ENCODE measurements at places on chromosomes 7 and 10.
A peak's percentile ranks its signal among the peaks of the same experiment; 100 is the strongest.

DNA sequence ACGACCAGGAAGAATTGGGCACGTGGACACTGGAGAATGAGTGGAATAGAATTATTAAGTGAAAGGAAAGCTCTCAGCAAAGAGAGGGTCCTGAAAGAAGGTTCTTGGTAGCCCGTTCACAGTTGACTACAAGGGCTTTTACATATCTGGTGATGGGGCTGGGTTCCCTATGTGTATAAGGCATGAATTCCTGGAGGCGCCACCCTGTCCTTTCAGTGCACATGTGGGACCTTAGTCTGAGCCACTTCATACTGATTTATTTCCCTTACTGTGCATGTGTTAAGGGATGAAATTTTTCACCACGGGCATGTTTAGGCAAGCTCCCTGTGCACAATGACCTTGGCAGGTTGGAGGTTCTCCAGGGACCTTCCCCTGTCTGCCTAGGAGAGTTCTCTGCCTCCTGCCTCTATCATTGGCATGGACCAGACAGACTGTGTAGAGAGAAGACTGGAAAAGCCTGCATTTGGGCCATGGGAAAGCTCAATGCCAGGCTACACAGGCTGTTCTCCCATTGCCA is 145.9 kb upstream of the ITGB1 start:
- no peak for DNase-seq

GRCh38 chr7:41822259-41822817 is 119.4 kb upstream of the INHBA start:
- DNase-seq = no peak

- DNase-seq = no peak
These were observed 57.0 kb upstream of the ARL4A start for GRCh38 chr7:12630513-12630819.

- DNase-seq = no peak
These were observed 16.0 kb downstream of the SND1 start for GRCh38 chr7:127667759-127668530.

GRCh38 chr7:144725070-144725469 is 110.8 kb downstream of the TPK1 start:
- DNase-seq = no peak

GRCh38 chr7:101428093-101428866 is 65.6 kb downstream of the COL26A1 start:
- DNase-seq = no peak

DNA sequence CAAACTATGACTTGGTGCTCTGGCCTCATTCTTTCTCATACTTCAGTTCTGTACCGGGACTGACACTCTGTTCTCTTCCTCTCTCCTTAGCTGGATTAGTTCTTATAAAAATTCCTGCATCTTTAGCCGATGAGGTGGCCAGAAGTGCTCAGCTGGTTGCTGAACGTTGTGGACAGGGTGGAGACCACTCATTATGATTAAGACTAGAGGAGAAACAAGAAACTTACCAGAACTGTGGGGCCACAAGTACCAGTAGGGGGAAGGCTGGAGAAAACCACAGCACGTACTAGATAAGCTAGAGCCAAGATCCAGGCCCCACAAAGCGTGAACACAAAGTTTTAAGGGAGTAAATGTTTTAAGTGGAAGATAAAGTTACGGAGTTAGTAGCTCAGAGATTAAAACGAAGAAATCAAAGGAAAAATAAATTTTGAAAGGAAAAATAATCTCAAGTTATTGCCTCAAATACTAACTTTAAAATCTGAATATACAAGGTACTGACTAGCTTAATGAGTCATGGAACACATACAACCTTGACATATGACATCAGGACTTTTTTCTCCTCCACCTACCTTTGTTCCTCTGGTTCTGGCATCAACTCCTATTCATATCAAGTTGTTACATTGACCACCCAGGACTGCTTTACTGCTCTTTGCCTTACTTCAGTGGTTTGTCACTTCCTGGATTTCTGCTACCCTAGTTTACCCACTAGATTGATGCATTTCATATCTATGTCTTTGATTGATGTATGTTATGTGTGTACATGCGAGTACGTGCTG is 469.0 kb downstream of the TFEC start:
- no peak for DNase-seq

- no peak for DNase-seq
These were observed 1.2 kb downstream of the MCU start for GRCh38 chr10:72692994-72693781.

GRCh38 chr7:148940702-148941597 is 56.9 kb upstream of the EZH2 start:
- peak; percentile 32 for DNase-seq
